ENCODE measurements at places on chromosomes 3 and 15.

DNA sequence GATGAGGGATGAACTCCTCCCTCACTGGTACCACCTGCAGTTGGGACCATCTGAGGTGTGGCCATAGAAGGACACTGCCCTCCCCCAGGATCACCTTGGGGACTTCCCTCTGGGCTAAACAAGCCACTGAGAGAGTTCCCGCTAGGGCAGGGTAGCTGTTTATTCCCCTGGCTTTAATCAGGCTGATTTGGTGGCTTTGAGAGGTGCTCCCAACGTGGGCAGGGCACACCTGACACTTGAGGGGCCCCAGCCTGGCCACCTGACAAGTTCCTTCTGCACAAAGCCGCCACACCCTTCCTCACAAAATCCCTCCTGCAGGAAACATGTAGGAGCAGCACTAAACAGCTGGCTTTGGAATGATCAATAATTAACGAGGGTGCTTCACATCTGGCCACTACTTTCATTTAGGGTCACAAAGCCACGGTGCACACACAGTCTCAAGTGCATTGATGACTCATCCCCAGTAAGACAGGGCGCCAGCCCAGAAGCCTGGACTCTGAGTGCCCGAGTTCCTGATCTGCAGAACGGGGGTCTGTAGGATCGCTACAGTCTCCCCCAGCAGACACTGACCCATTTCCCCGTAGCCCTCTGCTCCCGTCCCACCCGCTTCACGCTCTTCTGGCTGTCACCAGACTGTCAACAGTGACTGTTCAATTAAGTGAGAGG is 75.1 kb downstream of the ATP10A start:
- DNase-seq = no peak

DNA sequence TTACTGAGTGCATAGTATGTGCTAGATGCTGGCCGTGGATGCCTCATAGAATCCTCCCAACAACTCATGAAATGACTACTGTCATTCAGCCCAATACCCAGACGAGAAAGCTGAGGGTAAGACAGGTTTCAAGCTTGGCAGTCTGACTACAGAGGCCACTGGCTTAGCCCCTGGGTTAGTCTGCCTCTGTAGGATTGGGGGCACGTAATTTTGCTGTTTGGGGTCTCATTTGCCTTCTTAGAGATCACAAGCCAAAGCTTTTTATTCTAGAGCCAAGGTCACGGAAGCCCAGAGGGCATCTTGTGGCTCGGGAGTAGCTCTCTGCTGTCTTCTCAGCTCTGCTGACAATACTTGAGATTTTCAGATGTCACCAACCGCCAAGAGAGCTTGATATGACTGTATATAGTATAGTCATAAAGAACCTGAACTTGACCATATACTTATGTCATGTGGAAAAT is 1.0 kb upstream of the CCR5 start:
- DNase-seq = no peak

DNA sequence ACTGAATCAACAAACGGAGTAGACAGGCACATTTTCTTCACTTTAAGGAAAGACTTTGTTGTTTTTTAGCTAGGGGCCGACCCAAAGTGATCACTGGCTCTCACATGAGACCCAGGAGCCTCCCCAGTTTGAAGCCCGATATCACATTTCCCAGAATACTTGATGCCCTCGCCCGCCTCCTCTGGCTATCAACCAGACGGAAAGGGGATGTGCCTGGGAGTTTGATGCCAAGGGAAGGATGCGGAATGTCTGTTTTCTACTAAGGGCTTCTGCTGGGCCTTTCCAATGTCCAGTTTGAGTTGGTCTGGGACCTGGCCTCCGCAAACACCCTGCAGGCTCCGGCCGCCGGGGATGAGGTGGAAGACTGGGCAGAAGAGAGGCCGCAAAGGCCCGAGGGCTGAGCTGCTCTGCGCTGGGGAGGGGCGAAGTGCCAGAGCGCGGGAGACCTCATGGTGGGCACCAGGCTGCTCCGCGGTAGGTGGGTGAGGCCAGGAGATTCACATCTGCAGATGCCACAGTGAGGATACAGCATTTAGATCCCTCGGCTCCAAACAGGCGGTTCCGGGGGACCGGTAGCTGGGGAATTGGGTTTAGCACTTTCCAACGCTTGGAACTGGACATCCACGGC is 491 bp upstream of the ZNF774 start:
- no peak for DNase-seq

DNA sequence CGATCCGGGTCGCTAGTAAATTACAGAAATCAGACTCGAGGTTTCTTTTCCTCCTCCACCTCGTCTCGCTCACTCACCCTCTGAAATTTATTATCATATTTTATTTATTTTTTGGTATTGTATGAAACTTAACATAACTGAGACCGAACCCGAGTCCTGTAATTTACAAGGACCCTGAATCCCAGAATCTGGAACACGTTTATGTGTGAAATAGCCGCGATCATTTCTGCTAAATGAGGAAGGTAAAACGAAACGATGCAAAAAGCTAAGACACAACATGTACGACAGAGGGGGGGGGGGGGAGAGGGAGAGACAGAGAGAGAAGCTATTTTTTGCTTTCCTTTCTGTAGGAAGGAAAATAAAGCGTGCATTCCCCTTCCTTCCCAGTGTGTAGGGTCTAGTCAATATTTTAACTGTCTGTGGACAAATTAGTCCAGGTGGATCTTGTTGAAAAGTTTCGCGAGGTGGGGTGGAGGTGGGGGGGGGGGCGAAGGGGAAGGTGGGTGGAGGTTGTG is 1.6 kb downstream of the BBX start:
- DNase-seq = peak; percentile 15

GRCh38 chr3:156416846-156417558 is 137.9 kb downstream of the SSR3 start:
- DNase-seq = no peak

GRCh38 chr3:126340596-126340942 is 16.6 kb downstream of the KLF15 start:
- no peak for DNase-seq

DNA sequence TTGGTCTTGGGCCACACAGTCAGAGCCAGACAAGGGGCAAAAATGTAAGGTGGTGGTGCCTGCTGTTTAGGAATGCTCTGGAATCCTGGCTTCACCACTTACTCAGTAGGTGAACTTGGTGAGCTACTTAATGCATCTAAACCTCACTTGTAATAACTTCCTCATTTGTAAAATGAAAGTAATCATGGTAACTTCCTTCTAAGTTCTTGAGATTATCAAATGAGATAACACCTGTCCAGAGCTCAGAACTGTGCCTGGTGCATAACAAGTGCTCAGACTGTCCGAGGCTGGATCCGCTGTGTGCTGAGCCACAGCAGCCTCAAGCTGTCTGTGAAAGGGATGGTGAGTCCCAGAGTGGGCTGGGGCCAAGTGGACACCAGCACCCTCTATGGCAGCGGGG is 62.8 kb upstream of the KY start:
- no peak for DNase-seq

DNA sequence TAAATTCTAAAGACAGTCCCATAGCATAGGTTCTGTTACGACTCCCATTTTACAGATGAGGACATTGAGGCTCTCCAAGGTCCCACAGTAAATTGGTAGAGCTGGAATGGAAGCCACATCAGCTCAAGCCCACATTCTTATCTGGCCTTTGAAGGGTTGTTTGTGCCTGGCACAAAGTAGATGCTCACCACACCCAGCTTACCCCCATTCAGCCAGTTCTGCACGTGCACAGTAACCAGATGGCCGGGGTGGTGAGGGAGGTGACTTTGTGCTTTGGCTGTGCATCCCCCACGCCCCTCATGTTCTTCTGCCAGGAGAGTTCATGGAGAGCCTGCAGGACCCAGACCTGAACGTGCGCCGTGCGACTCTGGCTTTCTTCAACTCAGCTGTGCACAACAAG is 16.2 kb downstream of the RPL32 start:
- no peak for DNase-seq

DNA sequence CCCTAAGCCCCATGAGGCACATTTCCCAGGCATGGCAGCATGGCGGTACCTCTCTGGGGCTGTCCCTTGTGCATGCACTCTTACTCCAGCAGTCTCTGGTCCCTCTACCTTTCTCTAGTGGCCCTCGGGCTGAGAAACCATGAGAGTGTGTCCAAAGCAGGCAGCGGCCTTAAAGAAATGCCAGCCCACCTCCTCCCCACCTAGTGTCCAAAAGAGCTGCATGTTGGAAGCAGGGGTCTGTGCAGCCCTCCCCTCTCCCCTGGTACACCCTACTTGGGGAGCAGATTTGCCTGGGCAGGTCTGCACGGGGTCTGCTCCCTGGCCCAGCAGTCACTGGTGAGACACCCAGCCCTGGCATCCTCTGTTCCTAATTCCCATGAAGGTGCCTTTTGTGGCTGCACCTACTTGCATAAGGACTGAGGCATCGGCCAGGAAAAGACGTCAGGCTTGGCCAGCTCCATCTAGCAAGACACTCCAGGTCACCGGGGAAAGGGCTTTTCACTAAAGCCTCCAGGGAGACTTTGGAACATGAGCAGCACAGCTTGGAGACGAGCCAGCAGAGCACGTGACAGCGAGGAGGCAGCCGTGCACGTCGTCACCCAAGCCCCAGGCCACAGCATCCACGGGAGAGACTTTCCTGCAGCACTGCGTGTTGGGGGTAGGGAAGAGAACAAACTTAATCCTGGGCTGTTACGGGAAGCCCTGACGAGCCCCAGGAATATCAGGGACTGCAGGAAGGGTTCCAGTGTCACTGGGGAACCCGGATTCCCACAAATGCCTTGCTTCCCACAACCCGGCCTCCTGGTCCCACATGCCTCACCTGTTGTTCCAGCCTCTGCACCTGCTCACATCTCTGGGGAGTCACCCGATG is 38.8 kb downstream of the TM2D3 start:
- DNase-seq = no peak

- DNase-seq = no peak
These were observed 190.9 kb downstream of the ADAMTS17 start for GRCh38 chr15:100150906-100151305.

DNA sequence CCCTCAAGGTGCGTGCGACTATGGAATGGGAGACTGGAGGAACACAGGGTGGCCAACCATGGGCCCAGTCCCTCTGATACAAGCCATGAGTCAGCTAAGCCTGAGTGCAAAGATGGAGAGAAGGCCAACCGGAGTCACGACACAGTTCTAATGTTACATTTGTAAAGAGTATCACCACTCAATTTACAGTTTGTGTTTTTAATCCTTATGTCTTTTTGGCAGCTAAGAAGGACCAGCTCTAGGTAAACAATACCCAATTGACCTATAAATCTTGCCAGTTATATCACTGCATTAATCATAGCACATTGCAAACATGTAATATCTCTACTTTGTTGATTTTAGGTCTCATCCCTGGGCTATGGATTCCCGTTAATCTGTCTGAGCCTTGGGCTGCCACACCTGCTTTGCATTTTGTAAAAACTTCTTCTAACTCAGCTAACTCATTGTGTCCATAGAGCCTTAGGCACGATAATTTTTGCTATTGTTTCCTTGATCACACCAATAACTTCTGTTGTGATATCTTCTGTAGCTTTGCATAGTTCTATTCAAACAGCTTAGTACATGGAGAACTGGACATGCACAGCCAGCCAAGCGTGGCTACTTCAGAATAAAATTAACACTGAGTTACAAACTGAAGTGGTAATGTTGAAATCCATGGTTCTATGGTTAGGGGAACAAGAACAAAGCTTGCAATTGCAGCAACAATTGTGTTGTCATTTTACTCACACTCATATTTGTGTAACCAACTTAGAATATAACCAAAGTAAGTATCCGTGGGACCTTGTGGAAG is 50.3 kb downstream of the LSM3 start:
- no peak for DNase-seq

GRCh38 chr3:190084983-190085382 is 35.7 kb downstream of the P3H2 start:
- DNase-seq = no peak

- DNase-seq = peak; percentile 29
These were observed 10.5 kb upstream of the ANO10 start for GRCh38 chr3:43632269-43632733.

DNA sequence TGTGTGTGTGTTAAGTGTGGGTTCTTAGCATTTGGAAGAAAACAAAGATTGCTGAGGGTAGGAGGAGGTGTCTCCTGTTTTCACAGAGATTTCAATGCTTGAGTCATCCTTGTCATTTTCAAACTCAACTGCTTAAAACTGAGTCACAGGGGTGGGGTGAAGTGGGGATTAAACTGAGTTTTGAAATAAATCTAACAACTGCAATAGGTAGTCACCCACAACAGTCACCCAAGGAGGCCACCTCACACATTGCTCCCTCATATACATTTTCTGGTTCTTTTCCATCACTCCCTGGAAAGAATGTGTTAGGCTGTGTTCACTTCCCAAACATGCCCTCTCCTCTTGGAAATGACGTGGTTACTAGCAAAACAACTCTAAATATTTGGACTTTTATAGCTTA is 187.7 kb upstream of the CMC1 start:
- DNase-seq = peak; percentile 81

DNA sequence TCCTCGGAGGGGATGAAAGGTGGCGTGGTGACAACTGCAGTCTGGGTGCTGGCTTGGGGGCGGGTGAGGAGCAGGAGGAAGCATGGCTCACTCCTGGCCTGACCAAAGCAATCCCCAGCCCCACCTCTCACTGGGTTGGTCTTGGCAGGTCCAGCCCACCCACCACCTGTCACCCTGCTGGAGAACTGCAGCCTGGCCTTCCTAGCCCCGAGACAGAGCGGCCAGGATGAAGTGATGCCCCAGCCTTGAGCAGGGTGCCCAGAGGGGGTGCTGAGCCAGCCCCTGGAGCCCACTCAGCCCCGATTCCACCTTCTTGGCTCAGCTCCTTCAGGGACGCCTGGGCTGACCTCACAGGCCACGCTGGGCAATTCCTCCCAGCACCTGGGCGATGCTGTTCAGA is 89.9 kb downstream of the IQSEC1 start:
- DNase-seq = no peak

- no peak for DNase-seq
These were observed 538 bp upstream of the CAPN7 start for GRCh38 chr3:15205482-15205933.

GRCh38 chr3:10074666-10075065 is 33.4 kb downstream of the FANCD2OS start:
- peak; percentile 13 for DNase-seq

GRCh38 chr3:45826321-45826720 is 15.6 kb downstream of the LZTFL1 start:
- no peak for DNase-seq

GRCh38 chr3:144556392-144556791 is 584.8 kb downstream of the DIPK2A start:
- DNase-seq = peak; percentile 48

- no peak for DNase-seq
These were observed 60.1 kb downstream of the DAPK2 start for GRCh38 chr15:63986185-63986680.

GRCh38 chr15:75104804-75105557 is 81.6 kb downstream of the PPCDC start:
- peak; percentile 76 for DNase-seq

DNA sequence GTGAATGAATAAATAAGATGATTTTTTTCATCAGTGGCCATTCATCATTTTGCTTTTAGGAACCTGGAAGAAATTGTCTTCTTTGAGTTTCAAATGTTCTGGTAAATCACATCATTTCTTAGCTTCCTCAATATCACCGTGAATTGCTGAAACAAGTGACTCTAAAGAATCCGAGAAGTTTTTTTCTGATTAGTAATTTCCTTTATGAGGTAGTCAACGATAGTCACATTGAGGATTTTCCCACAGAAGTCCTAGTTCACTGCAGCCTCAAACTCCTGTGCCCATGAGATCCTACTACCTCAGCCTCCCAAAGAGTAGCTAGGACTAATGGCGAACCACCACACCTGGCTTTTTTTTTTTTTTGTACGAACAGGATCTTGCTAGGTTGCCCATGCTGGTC is 3.6 kb upstream of the TMPRSS7 start:
- peak; percentile 9 for DNase-seq

Data from HS-5 (cell line).